Kidney epithelial cell (primary cell): ENCODE measurements at places on chromosomes 5 and 9. TPM values are rescaled to one million over a fixed set of nuclear protein-coding genes. Genes with fewer than 3 reads are reported as not detected.

Gene SLC27A6
- 1.2 and 1.6 TPM in 2 replicates for total RNA-seq

Gene GHR
- 0.63 and 1.2 TPM in 2 replicates for total RNA-seq

Gene IFNA21
- total RNA-seq, result not detected in 2 replicates

Gene ANKRD33B
- 5.0 and 5.5 TPM in 2 replicates for total RNA-seq

Gene C5orf34
- total RNA-seq, result 0.38 and 1.1 TPM in 2 replicates

Gene TMEM215
- total RNA-seq, result not detected in 2 replicates

Gene MCTP1
- 12.7 and 12.9 TPM in 2 replicates for total RNA-seq

Gene CCNI2
- total RNA-seq, result 0.42 and 1.6 TPM in 2 replicates

DNA sequence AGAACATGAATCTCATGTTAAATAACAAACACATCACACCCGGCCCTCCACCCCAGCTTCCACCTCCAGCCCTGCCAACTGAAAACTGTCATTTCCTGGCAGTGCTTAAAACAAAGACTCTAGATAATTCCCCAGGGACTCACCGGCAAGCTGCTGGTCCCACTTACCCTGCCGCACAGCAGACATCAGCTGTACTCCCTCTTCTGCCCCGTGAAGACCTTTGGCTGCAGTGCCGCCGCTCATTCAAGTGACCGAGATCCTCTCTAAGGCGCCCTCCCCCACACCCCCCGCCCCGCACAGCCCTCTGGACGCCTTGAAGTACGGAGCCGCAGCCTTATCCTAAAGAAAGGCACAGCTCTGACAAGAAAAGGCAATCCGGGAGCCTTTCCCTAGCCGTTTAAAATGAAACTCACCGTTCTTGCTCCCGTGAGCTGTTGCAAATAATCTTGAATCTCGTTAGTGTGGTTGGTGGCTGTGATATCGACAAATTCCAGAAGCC is 434 bp downstream of the GLRX start:
- DNase-seq, result no peak

DNA sequence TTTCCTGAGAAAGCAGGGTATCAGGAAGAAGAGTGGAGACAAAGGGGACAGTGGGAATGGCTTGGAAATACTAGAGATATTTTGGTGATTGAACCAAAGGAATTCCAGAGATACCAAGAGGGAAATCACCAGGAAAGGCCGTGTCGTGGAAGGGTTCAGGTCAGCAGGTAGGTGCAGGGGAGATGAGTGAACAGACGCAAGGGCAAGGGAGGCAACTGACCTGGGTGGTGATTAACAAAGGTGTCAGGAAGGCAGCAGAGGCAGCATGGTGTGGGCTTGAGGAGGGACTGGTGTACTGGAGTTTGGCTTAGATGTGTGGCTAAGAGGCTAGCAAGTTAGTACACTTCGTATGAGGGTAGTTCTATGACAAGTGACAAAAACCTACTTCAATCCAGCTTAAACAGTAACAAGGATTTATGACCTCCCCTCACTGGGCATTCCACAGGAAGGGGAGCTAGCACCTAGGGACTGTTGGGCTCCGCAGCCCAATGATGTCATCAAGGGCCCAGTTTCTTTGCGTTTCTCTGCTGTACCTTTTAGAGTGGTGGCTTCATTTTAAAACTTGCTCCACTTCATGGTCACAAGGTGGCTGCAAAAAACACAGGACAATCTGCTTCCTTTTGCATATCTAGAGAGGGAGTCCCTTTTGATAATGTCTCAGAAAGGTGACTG is 37.0 kb downstream of the INIP start:
- DNase-seq, result no peak

GRCh38 chr5:150642567-150642927 is 2.1 kb downstream of the SYNPO start:
- DNase-seq, result peak; percentile 85

- no peak for DNase-seq
Measured at GRCh38 chr9:134681061-134681661, 39.6 kb downstream of the COL5A1 start.

GRCh38 chr5:14296533-14297331 is 153.6 kb downstream of the TRIO start:
- DNase-seq, result no peak

GRCh38 chr5:152184266-152184665 is 220.8 kb downstream of the NMUR2 start:
- no peak for DNase-seq

- DNase-seq, result peak; percentile 63
Measured at GRCh38 chr5:16992006-16992405, 55.9 kb upstream of the MYO10 start.

DNA sequence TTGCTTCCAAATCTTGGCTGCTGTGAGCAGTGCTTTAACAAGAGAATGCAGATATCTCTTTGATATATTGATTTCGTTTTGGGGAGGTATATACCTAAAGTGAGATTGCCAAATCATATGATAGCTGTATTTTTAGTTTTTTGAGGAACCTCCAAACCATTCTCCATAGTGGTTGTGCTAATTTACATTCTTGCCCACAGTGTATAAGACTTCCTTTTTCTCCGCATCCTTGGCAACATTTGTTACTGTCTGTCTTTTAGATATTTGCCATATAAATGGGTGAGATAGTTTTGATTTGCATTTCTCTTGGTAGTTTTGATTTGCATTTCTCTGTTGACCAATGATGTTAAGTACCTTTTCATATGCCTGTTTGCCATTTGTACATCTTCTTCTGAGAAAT is 10.0 kb upstream of the PLK2 start:
- DNase-seq, result no peak

DNA sequence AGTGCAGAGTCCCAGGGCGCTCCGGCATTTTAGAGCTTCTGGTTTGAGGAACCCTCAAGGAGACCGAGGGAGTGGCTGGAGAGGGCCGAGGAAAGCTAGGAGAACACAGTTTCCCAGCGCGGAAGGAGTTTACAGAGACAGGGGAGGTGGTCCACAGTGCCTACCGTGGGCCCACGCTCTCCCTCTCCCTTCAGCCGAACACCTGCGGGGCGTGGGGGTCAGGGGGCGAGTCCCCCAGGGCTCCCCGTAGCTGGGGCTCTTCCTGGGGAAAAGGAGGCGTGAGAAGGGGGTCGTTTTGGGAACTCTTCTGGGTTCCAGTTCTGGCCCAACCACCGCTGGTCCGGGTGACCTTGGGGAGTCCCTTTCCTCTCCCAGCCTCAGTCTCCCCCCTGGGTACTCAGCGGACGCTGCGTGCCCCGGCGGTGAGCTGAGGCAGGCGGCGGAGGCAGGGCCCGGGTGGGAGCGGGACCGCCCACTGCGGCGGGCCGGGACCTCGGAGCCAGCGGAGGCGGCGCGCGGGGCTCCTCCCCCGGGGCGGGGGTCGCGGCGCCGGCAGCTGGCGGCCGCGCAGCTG is 368 bp upstream of the FRMPD1 start:
- no peak for DNase-seq

GRCh38 chr5:114319821-114320220 is 42.0 kb upstream of the KCNN2 start:
- no peak for DNase-seq

- DNase-seq, result no peak
Measured at GRCh38 chr5:170137694-170138214, 32.1 kb downstream of the FOXI1 start.

GRCh38 chr9:107239474-107239873 is 43.6 kb upstream of the RAD23B start:
- DNase-seq, result no peak

DNA sequence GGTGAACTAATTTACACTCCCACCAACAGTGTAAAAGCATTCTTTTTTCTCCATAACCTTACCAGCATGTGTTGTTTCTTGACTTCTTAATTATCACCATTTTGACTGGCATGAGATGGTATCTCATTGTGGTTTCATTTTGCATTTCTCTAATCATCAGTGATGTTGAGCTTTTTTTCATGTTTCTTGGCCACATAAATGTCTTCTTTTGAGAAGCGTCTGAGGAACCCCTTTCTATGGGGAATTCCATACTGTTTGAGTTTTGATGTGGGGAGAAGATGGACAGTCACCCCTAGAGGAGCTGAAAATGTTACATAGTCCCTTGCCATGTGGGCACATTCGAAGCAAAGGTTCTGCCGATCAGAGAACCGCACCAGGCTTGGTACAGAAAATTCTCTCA is 207.0 kb upstream of the SLC30A5 start:
- DNase-seq, result no peak

DNA sequence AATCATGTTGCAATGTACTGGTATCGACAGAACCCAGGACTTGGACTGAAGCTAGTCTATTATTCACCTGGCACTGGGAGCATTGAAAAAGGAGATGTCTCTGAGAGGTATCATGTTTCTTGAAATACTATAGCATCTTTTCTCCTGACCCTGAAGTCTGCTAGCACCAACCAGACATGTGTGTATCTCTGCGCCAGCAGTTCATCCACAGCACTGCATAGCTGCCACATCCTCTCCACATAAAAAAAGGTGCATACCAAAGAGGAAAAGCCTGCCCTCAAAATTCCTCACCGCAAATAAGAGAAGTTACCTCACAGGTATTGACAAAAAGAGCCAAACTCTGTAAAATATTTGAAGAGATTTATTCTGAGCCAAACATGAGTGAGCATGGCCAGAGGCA is 99.5 kb upstream of the PRSS3 start:
- DNase-seq, result no peak

- DNase-seq, result no peak
Measured at GRCh38 chr5:154740483-154740882, 14.7 kb upstream of the LARP1 start.

DNA sequence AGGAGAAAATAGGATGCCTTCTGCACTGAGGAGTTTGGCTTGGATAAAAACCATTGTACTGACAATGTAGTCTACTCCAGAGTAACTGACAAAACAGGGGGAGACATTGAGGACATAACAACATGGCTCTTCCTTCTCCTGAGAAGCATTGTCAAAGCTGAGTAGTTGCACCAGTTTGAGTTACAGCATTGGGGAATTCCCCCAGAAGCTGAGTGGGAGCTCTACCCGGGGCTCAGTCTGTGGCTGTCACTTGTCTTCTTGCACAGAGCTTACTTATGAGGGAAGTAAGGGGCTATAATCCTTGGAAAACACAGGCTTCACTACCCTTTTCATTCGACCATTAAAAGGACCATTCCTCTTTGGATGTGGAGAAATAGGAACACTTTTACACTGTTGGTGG is 21.2 kb downstream of the HSPB3 start:
- no peak for DNase-seq

DNA sequence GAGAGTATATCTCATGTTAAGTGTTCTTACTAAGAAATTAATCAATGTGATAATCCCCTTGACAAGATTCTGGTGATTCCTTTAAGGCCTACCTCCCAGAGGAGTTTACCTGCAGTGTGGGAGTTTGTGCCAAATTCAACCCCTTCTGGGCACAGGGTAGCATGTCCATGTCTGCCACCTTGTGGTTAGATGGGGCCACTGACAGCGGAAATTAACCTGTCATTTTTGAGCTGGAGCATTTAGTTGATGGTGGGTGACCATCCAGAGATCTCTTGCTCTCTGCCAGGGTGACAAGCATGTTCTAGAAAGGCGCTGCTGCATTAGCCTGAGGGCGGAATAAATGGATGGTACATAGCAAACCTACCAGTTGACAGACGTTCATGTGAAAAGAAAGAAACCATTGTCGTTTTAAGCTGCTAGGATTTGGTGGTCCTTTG is 132.2 kb downstream of the FBXO4 start:
- peak; percentile 5 for DNase-seq

- no peak for DNase-seq
Measured at GRCh38 chr5:20245432-20245974, 257.5 kb upstream of the CDH18 start.

DNA sequence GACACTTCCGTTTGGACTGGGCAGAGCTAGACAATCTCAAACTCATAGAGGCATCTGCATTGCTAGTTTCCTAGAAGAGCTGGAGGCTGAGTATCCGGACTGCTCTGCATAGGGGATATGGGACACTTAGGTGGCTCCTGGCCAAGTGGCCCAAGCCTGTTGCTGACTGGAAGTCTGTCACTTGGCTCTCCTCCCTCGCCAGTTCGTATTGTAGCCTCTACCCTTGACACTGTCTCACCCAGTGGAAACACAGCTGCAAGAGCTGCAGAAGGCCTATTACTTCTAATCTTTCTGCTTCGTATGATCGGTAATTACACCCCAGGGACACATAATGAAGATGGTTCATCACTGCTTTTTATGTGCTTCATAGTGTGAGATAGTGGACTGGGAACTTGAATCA is 34.7 kb downstream of the ITGA1 start:
- no peak for DNase-seq

DNA sequence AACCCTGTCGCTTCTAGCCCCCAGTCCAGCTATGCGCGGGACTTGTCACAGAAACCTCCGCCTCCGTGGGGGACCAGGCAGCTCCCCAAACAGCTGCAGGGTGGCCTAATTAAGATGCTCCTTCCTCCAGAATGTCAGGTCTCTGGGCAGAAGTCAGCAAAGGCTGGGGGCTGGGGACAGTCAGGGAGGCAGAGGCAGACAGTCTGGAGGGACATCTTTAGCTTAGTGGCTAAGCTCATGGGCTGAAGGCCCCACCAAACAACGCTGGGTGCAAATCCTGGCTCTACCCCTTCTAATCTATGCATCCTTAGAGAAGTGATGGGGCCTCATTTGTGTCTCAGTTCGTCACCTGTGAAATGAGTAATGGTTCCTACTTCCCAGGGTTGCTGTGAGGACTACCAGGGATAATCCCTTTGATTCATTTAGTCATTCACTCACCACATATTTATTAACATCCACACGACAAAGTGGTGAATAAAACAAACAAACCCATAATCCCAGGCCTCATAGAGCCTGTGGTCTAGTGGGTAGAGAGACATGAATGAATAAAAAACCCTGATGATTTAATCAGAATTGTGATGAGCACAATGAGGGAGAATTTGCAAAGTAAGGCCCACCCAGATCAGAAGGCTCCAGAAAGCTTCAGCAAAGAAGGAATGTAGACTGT is 20.2 kb upstream of the MED27 start:
- DNase-seq, result no peak

- DNase-seq, result no peak
Measured at GRCh38 chr5:59763541-59763940, 130.0 kb downstream of the PDE4D start.

DNA sequence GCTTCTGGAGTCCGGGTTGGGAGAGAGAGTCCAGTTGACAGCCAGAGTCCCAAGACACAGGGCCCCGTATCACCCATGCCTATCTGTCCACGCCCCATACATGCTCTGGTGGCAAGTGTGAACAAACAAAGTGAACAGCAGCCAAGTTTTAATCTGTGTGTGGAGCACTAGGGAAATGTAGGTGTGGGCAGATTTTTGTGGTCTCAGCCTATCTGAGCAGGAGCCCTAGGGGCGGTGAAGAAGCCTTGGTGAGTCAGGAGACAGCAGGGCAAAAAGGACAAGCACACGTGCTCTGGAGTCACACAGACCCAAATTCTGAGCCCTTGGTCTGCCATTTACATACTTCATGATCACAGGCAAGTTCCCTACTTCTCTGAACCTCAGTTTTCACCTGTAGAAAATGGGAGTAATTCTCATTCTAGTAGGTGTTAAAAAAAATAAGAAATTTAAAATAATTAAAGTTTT is 23.2 kb downstream of the EGR1 start:
- no peak for DNase-seq
